ENCODE measurements at places on chromosomes 7 and 10. TPM values are rescaled to one million over a fixed set of nuclear protein-coding genes. Genes with fewer than 3 reads are reported as not detected.

Gene SEPHS1
- total RNA-seq, result 95.9 TPM

Gene SKIDA1
- total RNA-seq, result 127 TPM

Gene GIMAP6
- not detected for total RNA-seq

Gene ANKRD30A
- total RNA-seq, result not detected

Gene ERVW-1
- total RNA-seq, result not detected

Gene CCDC3
- 0.87 TPM for total RNA-seq

Gene AQP1
- 0.87 TPM for total RNA-seq

Gene CLDN4
- not detected for total RNA-seq

Gene NPC1L1
- total RNA-seq, result not detected

Gene TASOR2
- total RNA-seq, result 39.0 TPM

Gene INSYN2A
- not detected for total RNA-seq

Gene OLAH
- not detected for total RNA-seq

Gene C7orf57
- not detected for total RNA-seq

Gene ZNF485
- total RNA-seq, result 4.7 TPM

Gene ITGB8
- total RNA-seq, result 5.3 TPM

Gene HOXA1
- total RNA-seq, result not detected

Gene SLC26A5
- not detected for total RNA-seq

Gene UBTD1
- 15.7 TPM for total RNA-seq

Gene CYP2C19
- total RNA-seq, result not detected

Gene CC2D2B
- 0.22 TPM for total RNA-seq

Gene AGR2
- total RNA-seq, result not detected

Gene AKR1C8
- total RNA-seq, result not detected

Measured in neural progenitor cell (in vitro differentiated cells).